ENCODE measurements at places on chromosomes 2 and 18. TPM values are rescaled to one million over a fixed set of nuclear protein-coding genes. Genes with fewer than 3 reads are reported as not detected.

Gene PLEK
- total RNA-seq: not detected

Gene C1GALT1C1L
- 1.2 TPM for total RNA-seq

Gene DIPK1C
- total RNA-seq: not detected

Gene ZBTB7C
- total RNA-seq: 0.09 TPM

Gene CRYGC
- not detected for total RNA-seq

Gene FZD7
- 6.9 TPM for total RNA-seq

Gene CASP10
- total RNA-seq: 2.5 TPM

Gene NYAP2
- total RNA-seq: not detected

Gene THOC1
- 18.1 TPM for total RNA-seq

Gene GAL3ST2
- total RNA-seq: 0.28 TPM

Gene GPR39
- total RNA-seq: 9.8 TPM

Gene ITPRIPL1
- not detected for total RNA-seq

Gene ATP6V1C2
- 1.2 TPM for total RNA-seq

Gene IL18RAP
- not detected for total RNA-seq

Gene TMEM37
- 1.9 TPM for total RNA-seq

Gene PTH2R
- not detected for total RNA-seq

Gene GDF7
- 0.03 TPM for total RNA-seq

Gene CD207
- total RNA-seq: not detected

Gene DLGAP1
- total RNA-seq: not detected

Gene CCDC148
- total RNA-seq: 0.78 TPM

Gene IL1R2
- total RNA-seq: 0.73 TPM

Gene TEX44
- not detected for total RNA-seq

Gene OSR1
- total RNA-seq: 4.6 TPM

Gene AGFG1
- 122 TPM for total RNA-seq
